Activated gamma-delta T cell treated with anti-CD3 and anti-CD28 coated beads, Interleukin-2, amount 50 U/mL, for 16 hours (primary cell): ENCODE measurements at places on chromosomes 1 and 21.

GRCh38 chr1:74396933-74397332 is 115.5 kb downstream of the LRRC53 start:
- DNase-seq, result no peak

DNA sequence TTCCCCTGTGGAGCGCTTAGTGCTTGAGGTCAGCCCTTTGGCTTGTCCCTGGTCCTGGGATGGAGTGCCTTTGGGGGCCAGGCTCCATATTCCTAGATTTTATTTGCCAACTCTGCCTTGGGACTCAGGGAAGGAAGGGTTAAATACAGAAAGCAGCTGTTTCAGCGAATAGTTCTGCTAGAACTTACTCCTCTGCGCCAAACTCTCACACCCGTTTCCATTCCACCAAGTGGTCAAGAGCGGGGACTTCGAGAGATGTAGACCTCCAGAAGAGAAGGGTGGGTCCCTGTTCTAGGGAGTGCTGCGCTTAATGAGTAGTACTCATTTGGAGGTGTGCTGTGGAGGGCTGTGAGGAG is 704 bp upstream of the TOMM40L start:
- no peak for DNase-seq

GRCh38 chr21:25568246-25568645 is 39.0 kb downstream of the MRPL39 start:
- DNase-seq, result no peak

- no peak for DNase-seq
Observed at GRCh38 chr1:26072305-26072704, 4.9 kb upstream of the TRIM63 start.

GRCh38 chr1:202565890-202566602 is 144.2 kb downstream of the SYT2 start:
- no peak for DNase-seq

DNA sequence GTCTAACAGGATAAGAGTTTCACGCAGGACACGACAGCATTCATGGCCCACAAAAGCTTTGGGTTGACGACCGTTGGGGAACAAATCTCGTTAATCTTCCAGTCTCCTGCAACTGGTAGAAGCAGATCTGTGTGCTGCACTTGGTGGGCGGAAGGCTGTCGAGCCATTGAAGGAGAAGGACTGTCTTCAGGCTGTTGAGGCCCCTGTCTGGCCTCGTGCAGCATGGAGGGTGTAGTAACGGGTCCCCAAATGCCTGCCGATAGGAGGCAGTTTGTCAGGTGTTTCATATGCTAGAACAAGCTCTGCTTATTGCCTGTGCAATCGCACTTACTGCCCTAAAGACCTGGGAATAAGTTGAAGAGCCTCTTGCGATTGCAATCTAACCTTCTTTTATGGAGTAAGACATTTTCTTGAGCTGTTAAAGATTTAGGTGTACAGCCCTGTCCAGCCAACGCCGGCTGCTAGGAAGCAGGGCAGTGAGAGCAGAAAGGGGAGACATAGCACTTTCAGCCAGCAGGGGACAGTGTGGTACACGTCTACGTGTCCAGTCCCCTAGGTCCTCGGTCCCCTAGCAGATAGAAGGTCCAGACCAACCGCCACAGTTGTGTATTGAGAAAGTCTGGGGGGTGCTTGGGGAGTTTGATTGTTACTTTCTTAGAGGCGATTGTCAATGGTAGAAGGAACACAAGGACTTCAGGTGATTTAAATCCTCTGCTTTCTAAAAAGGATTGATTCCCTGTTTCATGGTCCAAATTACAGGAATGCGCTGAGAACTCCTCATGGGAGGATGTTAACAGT is 102.3 kb upstream of the TMPRSS2 start:
- no peak for DNase-seq

DNA sequence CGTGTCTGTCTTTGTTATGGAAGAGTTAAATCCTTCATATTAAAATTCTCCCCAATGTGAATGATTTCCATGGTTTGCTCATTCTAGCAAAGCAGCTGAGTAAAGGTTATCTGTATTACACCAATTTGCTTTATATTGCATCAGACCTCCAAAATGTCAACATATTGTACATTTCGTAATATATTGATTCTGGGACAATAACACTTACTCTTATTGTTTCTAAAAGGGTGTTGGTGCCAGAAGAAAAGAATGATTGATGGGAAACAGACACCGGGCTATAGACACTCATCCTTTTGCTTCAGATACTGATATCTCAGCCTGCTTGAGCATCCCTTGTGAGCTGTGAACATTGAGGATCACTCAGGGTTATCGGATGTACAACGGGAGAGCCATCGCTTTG is 7.0 kb downstream of the NTNG1 start:
- no peak for DNase-seq
